ENCODE measurements at places on chromosomes 2 and 18.
A peak's percentile ranks its signal among the peaks of the same experiment; 100 is the strongest.

- peak overlapping the region; percentile 86 for H3K4me3 ChIP-seq
- peaks cover 32% of the 10 kb centered on the region for H3K27me3 ChIP-seq
- no peak overlapping the region for H3K27ac ChIP-seq
- peaks cover 18% of the 10 kb centered on the region for H3K4me1 ChIP-seq
Observed at GRCh38 chr2:104845552-104845931, 8.4 kb upstream of the POU3F3 start.

DNA sequence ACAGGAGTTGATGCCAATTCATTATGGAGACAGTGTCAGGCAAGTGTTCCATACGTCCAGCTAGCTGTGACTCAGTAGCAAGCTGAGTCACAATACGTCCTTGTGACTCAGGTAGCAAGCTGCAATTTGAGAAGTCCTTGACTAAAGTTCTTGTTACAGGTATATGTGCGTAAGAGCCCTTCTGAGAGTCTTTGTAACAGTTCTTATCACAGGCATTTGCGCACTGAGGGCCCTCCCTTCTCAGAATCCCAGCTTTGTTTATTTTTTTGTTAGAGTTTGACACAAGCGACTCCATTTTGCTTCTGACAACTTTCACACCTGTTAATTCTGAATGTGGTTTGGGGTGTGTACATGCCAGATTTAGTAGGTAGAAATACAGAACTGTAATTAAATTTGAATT, 20.1 kb upstream of the ACMSD start:
- H3K27me3 ChIP-seq, result no peaks in the 10 kb centered on the region
- H3K4me1 ChIP-seq, result no peaks in the 10 kb centered on the region
- no peak overlapping the region for H3K27ac ChIP-seq

DNA sequence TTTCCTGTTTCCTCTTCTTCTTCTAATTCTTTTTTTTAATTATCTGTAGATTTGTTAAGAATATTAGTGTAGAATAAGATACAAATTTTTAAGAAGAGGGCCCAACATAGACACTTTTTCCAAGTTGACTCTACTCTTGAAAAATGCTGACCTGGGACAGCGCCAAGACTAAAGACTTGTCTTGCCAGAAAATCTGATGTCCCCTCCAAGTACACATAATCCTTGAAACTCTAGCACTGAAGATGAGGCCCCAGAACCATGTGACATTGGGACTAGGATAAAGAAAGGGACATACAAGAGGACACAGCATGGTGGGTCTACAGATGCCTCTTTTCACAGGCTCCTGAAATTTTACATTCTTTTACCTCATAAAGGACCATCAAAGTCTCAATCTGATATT, 271.6 kb upstream of the SESTD1 start:
- H3K27me3 ChIP-seq, result no peaks in the 10 kb centered on the region
- no peak overlapping the region for H3K4me3 ChIP-seq
- H3K36me3 ChIP-seq, result no peaks in the 10 kb centered on the region
- DNase-seq, result no peak

DNA sequence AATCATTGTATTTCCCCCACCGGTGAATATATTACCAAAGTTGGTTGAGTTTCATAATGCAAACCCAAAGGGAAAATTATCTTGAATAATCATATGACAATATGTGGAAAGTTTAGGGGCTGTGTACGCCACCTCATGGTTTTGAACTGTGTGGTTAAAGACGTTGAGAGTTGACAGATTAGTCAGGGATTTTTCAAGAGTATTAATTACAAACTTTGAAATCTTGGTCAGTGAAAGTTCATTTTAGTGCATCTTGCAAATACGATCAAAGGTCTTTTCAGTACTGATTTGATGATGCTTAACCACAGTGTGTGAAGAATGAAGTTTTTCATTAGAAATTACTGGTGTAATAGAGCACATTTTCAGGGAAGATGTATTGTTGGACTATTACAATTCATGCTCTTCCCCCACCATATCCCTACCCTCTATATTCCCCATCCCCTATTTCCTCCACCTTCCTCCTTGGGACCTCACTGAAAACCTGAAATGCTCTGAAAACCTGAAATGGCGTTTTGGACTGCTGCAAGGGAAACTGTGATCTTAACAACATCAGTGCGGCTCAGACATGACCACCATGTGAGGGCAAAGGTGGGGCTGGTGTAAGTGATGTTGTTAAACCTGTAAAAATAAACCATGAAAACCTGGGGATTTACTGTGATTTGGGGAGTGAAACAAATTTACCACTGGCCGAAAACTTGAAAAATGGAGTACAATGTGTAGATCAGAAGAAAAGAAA, 4.5 kb upstream of the BCL2L11 start:
- no peak overlapping the region for H3K4me3 ChIP-seq
- no peak for DNase-seq
- H3K27me3 ChIP-seq, result peaks cover 24% of the 10 kb centered on the region
- H3K36me3 ChIP-seq, result no peaks in the 10 kb centered on the region
- H3K4me1 ChIP-seq, result peaks cover 13% of the 10 kb centered on the region

DNA sequence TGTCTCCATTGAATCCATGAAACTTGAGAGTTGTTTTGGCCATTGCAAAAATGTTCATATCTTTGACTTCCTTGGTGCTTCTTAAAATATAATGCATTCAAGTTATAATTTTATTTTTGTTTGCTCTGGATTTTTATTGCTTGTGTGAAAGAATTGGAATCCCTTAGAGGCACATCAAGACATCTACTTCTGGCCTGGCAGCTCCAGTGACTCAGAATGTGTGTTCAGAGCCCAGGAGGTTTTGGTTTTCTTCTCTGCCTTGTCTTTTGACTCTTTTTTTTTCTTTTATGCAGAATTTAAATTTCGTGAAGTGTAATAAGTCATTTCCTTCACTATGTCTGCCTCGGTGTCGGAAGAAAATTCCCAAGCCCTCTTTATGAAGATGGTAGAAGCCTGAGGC, 180.2 kb downstream of the LTBP1 start:
- peaks cover 3% of the 10 kb centered on the region for H3K27me3 ChIP-seq
- peaks cover 44% of the 10 kb centered on the region for H3K36me3 ChIP-seq
- no peak for DNase-seq

GRCh38 chr18:24443870-24444269, 16.6 kb upstream of the HRH4 start:
- H3K4me1 ChIP-seq, result no peaks in the 10 kb centered on the region
- H3K27ac ChIP-seq, result no peak overlapping the region
- no peaks in the 10 kb centered on the region for H3K27me3 ChIP-seq
- H3K36me3 ChIP-seq, result peaks cover 7% of the 10 kb centered on the region
- DNase-seq, result no peak
- no peak overlapping the region for H3K4me3 ChIP-seq

- H3K4me3 ChIP-seq, result no peak overlapping the region
- H3K36me3 ChIP-seq, result peaks cover 14% of the 10 kb centered on the region
- no peak overlapping the region for H3K27ac ChIP-seq
- H3K27me3 ChIP-seq, result peaks cover 1% of the 10 kb centered on the region
- DNase-seq, result no peak
- peaks cover 4% of the 10 kb centered on the region for H3K4me1 ChIP-seq
Observed at GRCh38 chr18:9722691-9723090, 14.6 kb downstream of the RAB31 start.

GRCh38 chr2:229910832-229911412, 10.9 kb downstream of the TRIP12 start:
- peaks cover 17% of the 10 kb centered on the region for H3K4me1 ChIP-seq
- no peak overlapping the region for H3K4me3 ChIP-seq
- H3K27ac ChIP-seq, result no peak overlapping the region
- DNase-seq, result peak; percentile 23
- H3K36me3 ChIP-seq, result no peaks in the 10 kb centered on the region

DNA sequence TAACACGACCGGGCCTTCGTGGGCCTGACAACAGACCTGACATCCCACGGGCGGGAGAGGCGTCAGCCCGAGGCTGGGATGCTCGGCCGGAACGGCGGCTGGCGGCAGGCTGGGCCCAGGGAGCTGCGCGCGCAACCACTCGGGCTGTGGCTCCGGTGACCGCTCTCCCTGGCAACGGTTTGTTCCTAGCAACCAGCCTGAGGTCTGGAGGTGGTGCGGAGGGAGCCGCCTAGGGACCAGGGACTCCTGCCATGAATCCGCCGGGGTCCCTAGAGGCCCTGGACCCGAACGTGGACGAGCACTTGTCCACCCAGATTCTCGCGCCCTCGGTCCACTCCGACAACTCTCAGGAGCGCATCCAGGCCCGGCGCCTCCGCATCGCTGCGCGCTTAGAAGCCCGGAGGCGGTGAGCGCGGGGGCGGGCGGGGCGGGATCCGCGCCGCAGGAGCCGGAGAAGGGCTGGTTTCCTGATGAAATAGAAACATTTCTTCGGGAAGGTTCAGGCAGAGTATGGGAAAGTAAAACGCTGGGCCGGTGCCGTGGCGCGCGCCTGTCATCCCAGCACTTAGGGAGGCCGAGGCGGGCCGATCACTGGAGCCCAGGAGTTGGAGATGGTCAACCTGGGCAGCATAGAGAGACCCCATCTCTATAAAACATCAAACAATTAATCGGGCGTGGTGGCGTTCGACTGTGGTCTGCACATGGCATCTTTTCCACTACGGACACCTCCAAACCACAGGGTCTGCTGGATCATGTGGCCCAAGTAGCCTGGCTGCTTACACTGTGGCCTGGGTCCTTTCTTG, at the start of gene DRC1:
DRC1 (plus strand) TSS at position 182 of the 803 bp plus-strand sequence; CDS start at position 252, 70 bp downstream.
- peak within 1 kb of the TSS; percentile 59 for H3K4me3 ChIP-seq
- H3K4me1 ChIP-seq, result no peaks in the 10 kb centered on the region
- H3K36me3 ChIP-seq, result no peaks in the 10 kb centered on the region
- DNase-seq, result peak; percentile 95

GRCh38 chr2:71832388-71832787, 315.3 kb downstream of the CYP26B1 start:
- DNase-seq, result no peak
- H3K27ac ChIP-seq, result no peak overlapping the region
- H3K4me3 ChIP-seq, result no peak overlapping the region
- H3K36me3 ChIP-seq, result no peaks in the 10 kb centered on the region

DNA sequence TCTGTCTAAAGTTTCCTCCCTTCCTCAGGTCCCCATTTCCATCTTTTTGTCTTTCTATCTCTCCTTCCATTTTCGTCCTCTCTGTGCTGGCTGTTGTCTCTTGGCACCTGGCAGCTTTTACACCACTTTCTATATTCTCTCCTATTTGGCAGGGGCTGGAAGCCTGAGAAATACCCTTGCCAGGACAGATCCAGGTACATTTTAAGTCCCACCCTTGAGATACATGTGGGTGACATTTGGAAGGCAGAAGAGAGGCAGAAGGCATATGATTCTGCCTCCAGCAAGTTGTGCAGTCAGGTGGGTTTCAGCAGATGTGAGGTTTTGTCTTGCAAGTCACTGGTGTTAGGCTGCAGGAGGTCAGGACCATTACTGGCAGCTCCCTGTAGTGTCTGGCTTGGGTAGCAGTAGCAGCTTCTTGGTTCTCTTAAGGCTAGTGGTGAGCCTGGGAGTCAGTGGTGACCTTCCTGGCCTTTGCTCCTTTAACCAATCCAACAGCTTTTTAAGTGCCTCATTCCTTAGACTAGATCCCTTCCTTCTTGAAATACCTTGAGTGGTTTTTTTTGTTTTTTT, 90.1 kb downstream of the CAPN13 start:
- H3K27ac ChIP-seq, result no peak overlapping the region
- H3K4me1 ChIP-seq, result no peaks in the 10 kb centered on the region
- no peaks in the 10 kb centered on the region for H3K27me3 ChIP-seq
- no peak overlapping the region for H3K4me3 ChIP-seq

DNA sequence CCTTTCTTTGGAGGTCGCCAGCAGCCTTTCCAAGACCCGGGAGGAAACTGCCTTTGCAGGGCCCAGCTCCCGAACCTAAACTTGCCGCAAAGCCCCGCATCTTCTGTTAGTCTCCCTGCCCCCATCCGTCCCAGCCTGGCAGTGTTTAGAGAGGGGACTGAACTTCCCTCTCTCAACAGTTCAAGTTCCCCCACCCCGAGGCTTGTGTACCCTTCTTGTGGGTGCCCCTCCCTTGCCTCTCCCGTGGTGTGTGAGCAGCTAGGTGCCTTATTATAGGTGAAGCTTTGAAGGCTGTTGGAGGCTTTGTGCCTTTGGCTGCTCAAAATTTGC, 1.4 kb downstream of the LBH start:
- peak overlapping the region; percentile 96 for H3K4me3 ChIP-seq
- peaks cover 10% of the 10 kb centered on the region for H3K27me3 ChIP-seq
- H3K36me3 ChIP-seq, result peaks cover 19% of the 10 kb centered on the region
- no peak for DNase-seq
- peak overlapping the region; percentile 92 for H3K27ac ChIP-seq
- peaks cover 41% of the 10 kb centered on the region for H3K4me1 ChIP-seq

- peaks cover 5% of the 10 kb centered on the region for H3K27me3 ChIP-seq
- DNase-seq, result no peak
- H3K36me3 ChIP-seq, result peaks cover 12% of the 10 kb centered on the region
- peaks cover 15% of the 10 kb centered on the region for H3K4me1 ChIP-seq
- no peak overlapping the region for H3K4me3 ChIP-seq
Observed at GRCh38 chr18:55243857-55244256, 284.6 kb upstream of the CCDC68 start.

DNA sequence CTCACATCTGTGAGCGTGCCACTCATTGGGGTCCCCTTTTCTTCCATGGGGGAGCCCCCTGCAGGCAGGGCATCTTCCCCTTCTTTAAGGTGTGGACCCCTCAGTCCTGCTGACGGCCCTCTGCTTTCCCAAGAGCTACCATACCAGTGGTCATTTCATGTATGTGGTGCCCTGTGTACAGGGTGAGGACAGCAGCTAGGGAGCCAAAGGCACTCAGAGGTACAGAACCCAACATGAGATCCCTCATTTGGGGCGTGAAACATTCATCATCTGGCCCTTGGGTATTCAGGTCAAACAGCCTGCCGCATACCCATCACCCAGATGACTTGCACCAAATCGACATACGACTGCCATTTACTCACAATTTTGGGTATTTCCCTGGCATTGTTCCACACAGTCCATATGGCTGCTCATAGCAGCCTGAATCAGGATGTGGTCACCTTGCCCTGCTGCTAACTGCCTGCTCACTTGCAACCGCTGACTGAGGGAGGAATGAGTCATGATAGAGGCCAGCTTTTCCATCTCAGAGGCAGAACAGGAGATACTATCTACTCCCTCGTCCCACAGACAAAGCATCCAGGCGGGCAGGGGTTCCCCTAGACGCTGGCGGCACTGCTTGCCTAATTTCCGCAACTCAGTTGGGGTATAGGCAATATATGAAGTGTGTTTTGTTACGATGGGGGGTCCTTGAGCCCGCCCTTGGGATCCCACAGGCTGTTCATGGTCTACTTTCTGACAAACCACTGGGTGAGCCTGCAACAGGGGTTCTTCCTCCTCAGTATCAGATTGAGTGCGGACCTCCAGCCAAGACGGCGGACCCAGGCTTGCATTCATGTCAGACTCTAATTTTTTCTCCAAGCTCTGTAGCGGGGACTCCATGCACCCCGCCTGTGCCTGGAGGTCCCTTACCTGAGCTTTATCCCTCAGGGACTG, 228.6 kb downstream of the SATB2 start:
- H3K4me1 ChIP-seq, result no peaks in the 10 kb centered on the region
- no peak overlapping the region for H3K27ac ChIP-seq
- H3K4me3 ChIP-seq, result no peak overlapping the region
- no peak for DNase-seq
- H3K27me3 ChIP-seq, result no peaks in the 10 kb centered on the region
- no peaks in the 10 kb centered on the region for H3K36me3 ChIP-seq

DNA sequence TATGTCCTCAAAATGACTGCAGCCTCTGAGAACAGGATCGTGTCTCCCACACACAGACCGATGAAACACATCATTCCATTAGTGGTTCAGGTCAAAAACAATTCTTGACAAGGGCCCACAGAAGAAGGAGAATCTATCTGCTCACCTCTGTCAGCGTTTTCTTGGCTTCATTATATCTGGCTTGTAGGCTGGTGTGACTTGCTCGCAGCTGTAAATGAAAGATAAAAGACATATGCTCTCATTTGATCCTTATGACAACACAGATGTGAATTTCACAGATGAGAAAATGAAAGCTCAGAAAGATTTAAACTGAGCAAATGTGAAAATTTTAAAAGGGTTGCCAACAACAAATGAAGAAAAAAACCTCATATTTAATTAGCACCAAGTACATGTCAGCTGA, 61.6 kb downstream of the CCDC93 start:
- no peaks in the 10 kb centered on the region for H3K27me3 ChIP-seq
- peaks cover 7% of the 10 kb centered on the region for H3K4me1 ChIP-seq
- peaks cover 52% of the 10 kb centered on the region for H3K36me3 ChIP-seq
- H3K4me3 ChIP-seq, result no peak overlapping the region

Data from endothelial cell (in vitro differentiated cells).